BJ (cell line): ENCODE measurements at places on chromosomes 13 and 19.

- DNase-seq = no peak
Measured at GRCh38 chr19:46515879-46516350, 20.2 kb upstream of the PNMA8B start.

GRCh38 chr19:292951-293350, 1.7 kb upstream of the PLPP2 start:
- no peak for DNase-seq

GRCh38 chr13:90995614-90996013, 351.9 kb upstream of the MIR17HG start:
- DNase-seq = no peak

- DNase-seq = no peak
Measured at GRCh38 chr13:71304861-71305260, 562.1 kb downstream of the DACH1 start.

DNA sequence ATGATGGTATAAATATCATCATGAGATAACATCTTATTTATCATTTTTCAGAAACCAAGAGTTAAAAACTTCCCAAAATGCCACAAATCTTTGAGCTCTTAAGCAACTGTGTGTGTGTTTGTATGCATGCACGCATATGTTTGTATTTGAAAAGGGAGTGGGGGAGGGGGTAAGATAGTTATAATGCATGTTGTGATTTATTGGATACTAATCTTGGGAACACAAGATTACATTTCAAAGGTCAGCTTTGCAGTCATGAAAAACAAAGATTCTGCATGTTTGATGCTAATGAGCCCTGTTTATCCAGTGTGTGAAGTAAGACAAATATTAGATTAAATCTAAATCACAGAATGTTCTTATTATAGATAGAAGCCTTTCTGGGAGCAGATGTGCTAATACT, 355.9 kb downstream of the DCT start:
- DNase-seq = no peak
